ENCODE measurements at places on chromosomes 12 and 14.

DNA sequence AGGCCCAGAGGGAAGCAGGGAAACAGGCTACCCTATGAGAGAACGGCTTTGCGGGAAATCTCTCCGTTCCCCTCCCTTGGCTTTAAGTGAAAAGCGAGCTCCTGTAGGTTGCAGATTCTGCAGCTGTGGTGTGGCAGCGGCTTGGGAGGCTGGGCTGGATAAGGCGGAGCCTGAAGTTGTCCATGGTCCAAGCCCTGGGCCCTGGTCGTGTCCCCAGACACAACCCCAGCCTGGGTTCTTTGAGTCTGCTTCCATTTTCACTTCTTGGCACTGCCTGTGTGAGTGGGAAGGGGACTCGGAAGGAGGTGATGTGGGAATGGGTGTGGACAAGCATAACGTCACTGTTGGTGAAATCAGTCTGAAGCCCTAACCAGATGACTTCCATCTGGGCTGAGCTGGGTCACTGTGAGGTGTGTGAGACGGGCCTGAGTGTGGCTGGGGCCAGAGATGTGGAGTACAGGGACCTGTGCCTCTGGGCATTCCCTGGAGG lies 43.0 kb upstream of the CTDSP2 start:
- DNase-seq = no peak

DNA sequence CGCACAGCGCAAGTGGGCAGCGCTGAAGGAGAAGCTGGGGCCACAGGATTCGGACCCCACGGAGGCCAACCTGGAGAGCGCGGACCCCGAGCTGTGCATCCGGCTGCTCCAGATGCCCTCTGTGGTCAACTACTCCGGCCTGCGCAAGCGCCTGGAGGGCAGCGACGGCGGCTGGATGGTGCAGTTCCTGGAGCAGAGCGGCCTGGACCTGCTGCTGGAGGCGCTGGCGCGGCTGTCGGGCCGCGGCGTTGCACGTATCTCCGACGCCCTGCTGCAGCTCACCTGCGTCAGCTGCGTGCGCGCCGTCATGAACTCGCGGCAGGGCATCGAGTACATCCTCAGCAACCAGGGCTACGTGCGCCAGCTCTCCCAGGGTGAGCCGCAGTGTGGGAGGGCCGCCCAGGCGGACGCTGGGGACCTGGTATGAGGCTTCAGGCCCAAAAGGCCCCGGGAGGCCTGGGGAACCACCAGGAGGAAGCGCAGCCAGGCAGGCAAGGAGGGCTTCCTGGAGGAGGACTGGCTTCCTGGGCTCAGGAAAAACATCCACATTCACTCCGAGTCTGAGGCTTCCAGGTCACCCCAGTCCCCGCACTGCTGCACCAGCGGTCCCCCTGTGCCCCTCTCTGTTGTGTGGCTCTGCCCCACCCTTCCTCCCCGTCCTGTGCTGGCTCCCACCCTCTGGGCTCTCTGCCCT lies 12.1 kb downstream of the INF2 start:
- DNase-seq = no peak

GRCh38 chr14:65333943-65334687 lies 78.4 kb upstream of the FUT8 start:
- DNase-seq = no peak

- no peak for DNase-seq
These were observed 208.1 kb upstream of the NEDD1 start for GRCh38 chr12:96698965-96699364.

DNA sequence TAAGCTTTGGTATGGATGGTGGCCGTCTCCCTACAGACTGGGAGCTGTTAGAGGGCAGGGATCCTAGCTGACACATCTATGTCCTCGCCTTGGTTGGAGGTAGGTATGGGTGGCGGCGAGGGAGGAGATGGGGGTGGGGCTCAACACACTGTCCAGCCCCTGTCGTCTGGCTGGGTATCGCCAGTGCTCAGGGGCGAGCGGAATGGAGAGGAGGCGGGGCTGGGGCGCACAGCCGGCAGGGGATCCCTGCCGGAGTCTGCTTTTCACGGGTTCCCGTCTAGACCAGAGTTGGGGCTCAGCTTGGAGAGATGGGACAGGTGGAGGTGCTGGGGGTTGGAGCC lies 16.1 kb downstream of the TAMALIN start:
- DNase-seq = no peak

- DNase-seq = no peak
These were observed 24.6 kb downstream of the PEBP1 start for GRCh38 chr12:118160536-118160935.

DNA sequence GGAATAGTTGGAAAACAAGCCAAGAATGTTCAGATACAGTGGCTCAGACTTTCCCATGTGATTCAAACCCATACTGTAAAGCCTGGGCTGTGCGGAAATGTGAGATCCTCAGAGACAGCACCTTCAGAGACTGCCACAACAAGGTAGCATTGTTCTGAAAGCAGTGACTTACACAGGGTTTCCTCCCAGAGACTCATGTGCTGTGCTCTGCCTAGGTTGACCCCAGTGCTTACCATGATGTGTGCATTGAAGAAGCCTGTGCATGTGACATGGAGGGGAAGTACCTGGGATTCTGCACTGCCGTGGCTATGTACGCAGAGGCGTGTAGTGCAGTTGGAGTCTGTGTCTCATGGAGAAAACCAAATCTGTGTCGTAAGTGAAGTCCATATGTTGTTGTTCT lies 219.4 kb downstream of the LRRK2 start:
- no peak for DNase-seq

- DNase-seq = no peak
These were observed 57.3 kb downstream of the ETV6 start for GRCh38 chr12:11706509-11707379.

- no peak for DNase-seq
These were observed 46.0 kb downstream of the MYO1H start for GRCh38 chr12:109393437-109394345.
